Spinal cord (tissue), 10 donors: ENCODE measurements at places on chromosomes 5 and 9. TPM values are rescaled to one million over a fixed set of nuclear protein-coding genes. Genes with fewer than 3 reads are reported as not detected.

- DNase-seq = no peak
- H3K4me3 ChIP-seq = no peak overlapping the region
- H3K27me3 ChIP-seq = no peaks in the 10 kb centered on the region
- H3K27ac ChIP-seq = no peak overlapping the region
These were observed 34.8 kb downstream of the TNFSF8 start for GRCh38 chr9:114895521-114895991.

GRCh38 chr9:16579872-16580432, 290.5 kb downstream of the BNC2 start:
- no peaks in the 10 kb centered on the region for H3K27me3 ChIP-seq
- no peak overlapping the region for H3K4me3 ChIP-seq
- no peaks in the 10 kb centered on the region for H3K4me1 ChIP-seq
- no peak for DNase-seq
- H3K27ac ChIP-seq = no peak overlapping the region

GRCh38 chr5:17713301-17713700, 79.0 kb downstream of the TAF11L14 start:
- no peak for DNase-seq
- H3K4me1 ChIP-seq = no peaks in the 10 kb centered on the region
- H3K27ac ChIP-seq = no peak overlapping the region
- H3K36me3 ChIP-seq = no peaks in the 10 kb centered on the region
- no peaks in the 10 kb centered on the region for H3K27me3 ChIP-seq
- H3K4me3 ChIP-seq = no peak overlapping the region

GRCh38 chr5:73484511-73484910, 13.7 kb upstream of the BTF3 start:
- no peak overlapping the region for H3K27ac ChIP-seq
- no peaks in the 10 kb centered on the region for H3K36me3 ChIP-seq
- no peaks in the 10 kb centered on the region for H3K27me3 ChIP-seq
- DNase-seq = no peak
- no peak overlapping the region for H3K4me3 ChIP-seq

- no peak overlapping the region for H3K27ac ChIP-seq
- no peak overlapping the region for H3K4me3 ChIP-seq
- H3K36me3 ChIP-seq = no peaks in the 10 kb centered on the region
- no peaks in the 10 kb centered on the region for H3K4me1 ChIP-seq
These were observed 32.2 kb upstream of the SPATA31D4 start for GRCh38 chr9:81896070-81896469.

GRCh38 chr9:76424491-76424890, 30.3 kb upstream of the RFK start:
- H3K27me3 ChIP-seq = no peaks in the 10 kb centered on the region
- no peaks in the 10 kb centered on the region for H3K36me3 ChIP-seq
- no peak overlapping the region for H3K4me3 ChIP-seq
- no peaks in the 10 kb centered on the region for H3K4me1 ChIP-seq

Gene EXD3
- polyA plus RNA-seq = 33.5 TPM

Gene UBQLN1
- polyA plus RNA-seq = 131 TPM

Gene DDX4
- 0.30 TPM for polyA plus RNA-seq

Gene EIF4E1B
- polyA plus RNA-seq = 1.9 TPM

Gene SPINK1
- polyA plus RNA-seq = 0.35 TPM

Gene PCDHB13
- 3.8 TPM for polyA plus RNA-seq

Gene IL6ST
- 71.6 TPM for polyA plus RNA-seq

Gene NR6A1
- 5.8 TPM for polyA plus RNA-seq

Gene KCTD16
- 9.3 TPM for polyA plus RNA-seq
